ENCODE measurements at places on chromosomes 2 and 18. TPM values are rescaled to one million over a fixed set of nuclear protein-coding genes. Genes with fewer than 3 reads are reported as not detected.
A peak's percentile ranks its signal among the peaks of the same experiment; 100 is the strongest.

- no peaks in the 10 kb centered on the region for H3K27me3 ChIP-seq
- no peak for DNase-seq
- H3K4me3 ChIP-seq: no peak overlapping the region
- H3K4me1 ChIP-seq: peaks cover 10% of the 10 kb centered on the region
- no peaks in the 10 kb centered on the region for H3K36me3 ChIP-seq
- H3K27ac ChIP-seq: no peak overlapping the region
Measured at GRCh38 chr18:10591896-10592295, 66.1 kb downstream of the NAPG start.

DNA sequence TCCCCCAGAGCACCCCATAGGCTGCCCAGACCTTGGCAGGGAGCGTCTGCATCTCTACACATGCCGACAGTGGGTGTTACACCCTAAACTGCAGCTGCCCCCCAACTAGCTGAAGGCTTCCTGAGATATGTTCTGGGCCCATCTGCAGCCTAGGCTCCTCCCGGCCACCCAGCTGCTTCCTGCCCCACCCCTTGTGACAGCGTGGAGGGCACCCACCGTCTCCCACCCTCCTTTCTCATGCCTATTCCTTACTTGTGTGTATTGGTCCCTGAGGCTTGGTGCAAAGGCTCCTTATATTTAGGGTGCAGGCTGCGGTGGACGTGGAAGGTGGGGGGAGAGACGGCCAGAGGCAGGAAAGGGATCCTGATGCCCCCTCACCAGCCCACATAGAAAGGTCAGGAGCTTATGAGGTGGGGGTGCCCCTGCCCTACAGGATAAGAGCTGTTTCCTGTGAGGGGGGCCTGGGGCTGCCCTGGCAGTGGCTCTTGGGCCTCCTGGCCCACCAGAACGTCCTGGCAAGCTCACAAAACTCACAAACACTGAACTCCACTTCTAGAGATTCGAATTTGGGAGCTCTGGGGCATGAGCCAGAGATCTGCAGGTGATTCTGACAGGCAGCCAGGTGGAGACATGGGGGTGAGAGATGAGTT is 7.3 kb upstream of the PROM2 start:
- H3K4me1 ChIP-seq: no peaks in the 10 kb centered on the region
- no peak overlapping the region for H3K4me3 ChIP-seq
- H3K27me3 ChIP-seq: peaks cover 1% of the 10 kb centered on the region
- no peak for DNase-seq
- no peak overlapping the region for H3K27ac ChIP-seq
- no peaks in the 10 kb centered on the region for H3K36me3 ChIP-seq

FAM228B gene
- 25.1 TPM for total RNA-seq

CD226 gene
- total RNA-seq: 24.6 TPM

DNA sequence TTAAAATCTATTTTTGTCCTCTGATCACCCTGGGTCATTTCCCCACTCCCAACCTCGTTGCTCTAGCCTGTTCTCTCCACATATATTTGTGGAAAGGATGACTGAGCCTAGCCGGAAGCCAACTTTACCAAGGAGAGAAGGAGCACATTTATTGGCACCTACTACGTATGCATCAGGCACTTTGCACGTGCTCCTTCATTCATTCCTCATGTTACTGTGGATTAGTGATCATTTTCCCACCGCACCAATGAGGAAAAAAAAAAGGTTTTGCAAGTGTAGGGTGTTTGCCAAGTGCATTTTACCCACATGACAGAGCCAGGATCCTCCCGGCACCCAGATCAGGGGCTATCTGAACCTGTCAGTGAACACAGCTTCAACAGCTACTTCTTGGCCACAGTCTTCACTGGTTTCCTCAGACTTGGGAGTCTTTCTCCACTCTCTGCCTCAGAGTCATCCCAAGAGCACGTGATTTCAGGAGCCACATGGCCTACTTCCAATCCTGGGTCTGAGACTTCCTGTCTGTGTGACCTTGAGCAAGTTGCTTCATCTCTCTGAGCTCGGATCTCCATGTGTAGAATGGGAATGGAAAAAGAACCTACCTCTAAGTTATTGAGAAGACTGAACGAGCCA is 1.9 kb upstream of the C1QL2 start:
- H3K27me3 ChIP-seq: peaks cover 39% of the 10 kb centered on the region
- H3K4me3 ChIP-seq: no peak overlapping the region
- no peak for DNase-seq
- no peak overlapping the region for H3K27ac ChIP-seq

- H3K27ac ChIP-seq: no peak overlapping the region
- no peaks in the 10 kb centered on the region for H3K27me3 ChIP-seq
- peak overlapping the region; percentile 76 for H3K4me3 ChIP-seq
- H3K36me3 ChIP-seq: peaks cover 15% of the 10 kb centered on the region
- peaks cover 48% of the 10 kb centered on the region for H3K4me1 ChIP-seq
- no peak for DNase-seq
Measured at GRCh38 chr18:32049393-32050171, 31.0 kb downstream of the RNF125 start.

DNA sequence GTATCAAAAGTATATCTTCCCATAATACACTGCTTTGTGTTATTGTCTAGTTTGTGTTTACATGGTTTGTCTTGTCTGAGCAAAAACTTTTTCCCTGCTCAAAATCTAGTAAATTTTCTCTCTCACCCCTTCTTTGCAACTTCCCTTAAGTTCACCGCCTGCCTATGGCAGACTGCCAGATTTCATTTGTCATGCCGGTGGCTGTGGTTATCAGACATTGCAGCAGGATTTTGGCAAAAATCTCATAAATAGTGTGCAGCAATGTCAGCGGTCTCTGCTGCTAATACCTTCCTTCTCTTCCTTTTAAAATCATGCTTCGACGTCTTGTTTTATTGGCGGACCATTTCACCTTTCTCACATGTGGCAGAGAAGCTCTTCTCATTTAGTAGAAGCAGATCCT is 45.6 kb upstream of the TMEM178A start:
- no peak for DNase-seq
- H3K27me3 ChIP-seq: peaks cover 14% of the 10 kb centered on the region
- no peaks in the 10 kb centered on the region for H3K36me3 ChIP-seq
- H3K4me3 ChIP-seq: no peak overlapping the region

DNA sequence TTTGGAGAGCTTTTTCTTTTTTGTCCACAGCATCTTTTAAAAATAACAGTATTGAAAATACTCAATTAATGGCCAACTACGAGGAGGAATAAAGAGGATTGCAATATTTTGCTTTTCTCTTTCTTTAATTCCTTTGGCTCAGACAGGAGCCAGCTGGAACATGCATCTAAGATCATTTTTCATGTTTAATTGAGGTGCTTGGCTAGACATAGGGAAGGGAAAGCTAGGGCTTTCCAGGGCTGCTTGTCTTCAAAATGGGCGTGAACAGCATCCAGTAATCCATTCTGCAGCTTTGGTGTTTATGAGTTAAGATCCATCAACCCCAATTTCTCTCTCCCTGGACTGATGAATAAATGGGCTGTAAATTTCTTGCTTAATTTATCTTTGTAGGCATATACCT is 323.0 kb downstream of the PTPRM start:
- H3K4me1 ChIP-seq: no peaks in the 10 kb centered on the region
- no peaks in the 10 kb centered on the region for H3K36me3 ChIP-seq
- no peak overlapping the region for H3K4me3 ChIP-seq
- no peak for DNase-seq

- H3K36me3 ChIP-seq: no peaks in the 10 kb centered on the region
- no peak for DNase-seq
- H3K27ac ChIP-seq: peak overlapping the region; percentile 97
- H3K4me1 ChIP-seq: peaks cover 81% of the 10 kb centered on the region
- H3K4me3 ChIP-seq: peak overlapping the region; percentile 64
- H3K27me3 ChIP-seq: no peaks in the 10 kb centered on the region
Measured at GRCh38 chr2:68762665-68763064, 28.1 kb downstream of the ARHGAP25 start.

DNA sequence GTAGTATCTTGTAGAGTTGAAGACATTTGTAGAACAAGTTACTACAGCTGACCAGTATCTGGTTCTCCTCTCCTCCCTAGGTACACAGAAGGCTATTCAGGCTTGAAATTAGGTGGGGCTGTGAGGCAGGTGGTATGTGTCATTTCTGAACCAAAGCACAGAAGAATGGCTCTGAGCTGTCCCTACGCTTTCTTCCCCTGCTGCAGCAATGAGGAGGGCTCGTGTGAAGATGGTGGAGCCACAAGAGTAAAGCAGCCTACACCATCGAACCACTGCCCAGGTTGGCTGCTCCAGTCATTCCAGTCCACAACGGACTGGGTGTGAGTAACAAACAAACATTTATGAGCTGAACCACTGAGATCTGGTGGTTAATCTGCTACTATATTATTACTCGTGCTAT is 148.9 kb downstream of the DTNB start:
- H3K27ac ChIP-seq: no peak overlapping the region
- H3K4me3 ChIP-seq: no peak overlapping the region
- DNase-seq: no peak

DNA sequence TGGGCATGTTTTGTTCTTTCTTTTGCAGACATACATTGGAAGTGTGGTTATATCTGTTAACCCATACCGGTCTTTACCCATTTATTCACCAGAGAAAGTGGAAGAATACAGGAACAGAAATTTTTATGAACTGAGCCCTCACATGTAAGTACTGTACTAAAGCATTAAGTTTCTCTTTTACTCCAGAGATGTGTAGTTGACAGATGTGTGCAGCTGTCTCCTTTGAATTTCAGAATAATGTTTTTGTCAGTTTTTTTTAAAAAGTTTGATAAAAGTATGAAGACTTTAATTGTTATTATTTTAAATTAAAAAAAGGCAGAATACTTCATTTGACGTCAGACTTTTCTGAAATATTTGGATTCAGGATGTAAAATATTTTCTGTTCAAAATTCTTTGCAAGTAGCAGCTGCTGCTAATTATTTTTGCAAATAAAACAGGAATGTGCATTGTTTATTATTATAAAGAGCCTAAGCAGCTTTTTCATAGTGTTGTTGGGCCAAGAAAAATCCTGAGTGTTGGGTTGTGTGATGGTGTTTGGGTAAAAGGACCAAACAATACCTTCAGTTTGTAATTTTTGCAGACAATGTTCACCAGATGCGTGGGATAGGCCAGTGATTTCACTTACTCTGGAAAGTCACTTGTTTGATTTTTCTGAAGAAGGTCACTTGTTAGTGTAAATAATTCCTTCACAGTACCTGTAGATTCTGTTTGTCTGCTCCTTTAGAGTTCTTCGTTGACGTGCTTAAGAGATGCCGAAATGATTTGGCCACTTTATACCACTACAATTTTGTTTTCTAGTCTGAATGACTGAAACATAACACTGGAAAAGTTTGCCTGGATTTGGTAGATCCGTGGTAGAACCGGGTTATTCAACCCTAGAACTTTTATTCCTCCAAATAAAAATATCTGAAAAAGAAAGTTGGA is 51.1 kb downstream of the MYO1B start:
- no peaks in the 10 kb centered on the region for H3K4me1 ChIP-seq
- no peak for DNase-seq
- H3K27ac ChIP-seq: no peak overlapping the region
- no peaks in the 10 kb centered on the region for H3K36me3 ChIP-seq

DNA sequence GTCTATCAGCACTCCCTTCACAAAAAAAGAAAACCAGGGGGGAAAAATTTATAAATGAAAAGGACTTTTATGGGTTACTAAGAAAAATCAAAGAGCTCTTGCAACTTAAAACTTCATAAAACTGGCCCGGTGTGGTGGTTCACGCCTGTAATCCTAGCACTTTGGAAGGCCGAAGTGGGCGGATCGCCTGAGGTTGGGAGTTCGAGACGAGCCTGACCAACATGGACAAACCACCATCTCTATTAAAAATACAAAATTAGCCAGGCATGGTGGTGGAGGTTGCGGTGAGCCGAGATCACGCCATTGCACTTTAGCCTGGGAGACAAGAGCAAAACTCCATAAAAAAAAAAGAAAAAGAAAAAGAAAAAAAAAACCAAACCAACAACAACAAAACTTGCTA is 1.7 kb downstream of the DIPK1C start:
- H3K27me3 ChIP-seq: peaks cover 46% of the 10 kb centered on the region
- H3K27ac ChIP-seq: no peak overlapping the region
- DNase-seq: no peak
- no peak overlapping the region for H3K4me3 ChIP-seq
- H3K4me1 ChIP-seq: peaks cover 9% of the 10 kb centered on the region
- no peaks in the 10 kb centered on the region for H3K36me3 ChIP-seq
